ENCODE measurements at places on chromosomes 13 and 19.

DNA sequence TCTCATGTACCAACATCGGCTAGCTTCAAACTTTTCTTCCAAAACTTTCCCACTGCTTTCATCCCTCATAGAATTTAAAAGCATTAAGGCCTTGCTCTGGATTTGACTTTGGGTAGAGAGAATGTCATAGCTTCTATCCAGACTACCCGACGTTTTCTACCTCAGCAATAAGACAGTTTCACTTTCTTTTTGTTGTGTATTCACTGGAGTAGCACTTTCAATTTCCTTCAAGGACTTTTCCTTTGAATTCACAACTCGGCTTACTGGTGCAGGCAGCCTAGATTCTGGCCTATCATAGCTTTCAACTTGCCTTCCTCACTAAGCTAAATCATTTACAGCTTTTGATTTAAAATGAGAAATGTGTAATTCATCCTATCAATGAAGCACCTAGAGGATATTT, 420.4 kb upstream of the GPC6 start:
- DNase-seq: no peak

- DNase-seq: no peak
Measured at GRCh38 chr19:41311072-41311471, 1.1 kb downstream of the CCDC97 start.

DNA sequence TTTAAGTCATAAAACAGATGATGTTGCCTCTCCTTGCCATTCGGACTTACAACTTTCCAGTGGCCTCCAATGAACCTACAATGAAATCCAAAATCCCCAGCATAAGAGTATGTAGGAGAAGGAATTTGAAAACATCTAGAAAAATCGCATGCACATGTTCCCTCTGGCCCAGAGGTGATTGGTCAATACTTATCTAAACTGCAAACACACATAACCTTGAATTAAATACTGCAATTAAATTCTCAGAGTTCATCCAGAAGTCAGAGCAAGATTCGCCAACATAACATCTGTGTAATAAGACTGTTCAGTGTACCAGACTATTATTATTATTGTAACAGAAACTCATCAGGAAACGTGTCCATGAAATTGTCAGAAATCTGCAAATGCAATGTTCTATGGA, 82.2 kb upstream of the USP29 start:
- DNase-seq: no peak

DNA sequence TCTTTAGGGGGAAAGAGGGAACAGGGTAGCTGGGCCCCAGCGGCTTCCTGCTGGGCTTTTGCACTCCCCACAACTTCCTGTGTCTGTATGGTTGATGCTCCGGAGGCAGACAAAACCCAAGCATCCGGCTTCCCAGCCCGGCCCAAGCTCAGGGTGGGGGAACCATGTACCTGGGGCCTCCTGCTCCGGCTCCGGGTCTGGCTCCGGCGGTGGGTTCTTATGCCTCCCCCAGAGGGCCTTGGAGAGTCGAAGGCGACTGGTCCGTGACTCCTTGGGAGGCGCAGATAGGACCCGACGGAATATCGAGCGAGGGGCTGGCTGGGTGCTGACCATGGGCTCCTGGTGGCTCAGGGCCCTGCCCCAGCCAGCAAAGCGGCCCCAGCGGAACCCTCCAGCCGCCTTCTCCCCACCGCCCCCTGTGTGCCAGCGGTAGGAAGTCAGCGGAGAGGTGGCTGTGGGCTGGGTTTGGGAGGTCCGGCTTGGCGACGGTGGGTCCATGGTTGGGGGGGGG, 428 bp downstream of the RASAL3 start:
- DNase-seq: peak; percentile 69

DNA sequence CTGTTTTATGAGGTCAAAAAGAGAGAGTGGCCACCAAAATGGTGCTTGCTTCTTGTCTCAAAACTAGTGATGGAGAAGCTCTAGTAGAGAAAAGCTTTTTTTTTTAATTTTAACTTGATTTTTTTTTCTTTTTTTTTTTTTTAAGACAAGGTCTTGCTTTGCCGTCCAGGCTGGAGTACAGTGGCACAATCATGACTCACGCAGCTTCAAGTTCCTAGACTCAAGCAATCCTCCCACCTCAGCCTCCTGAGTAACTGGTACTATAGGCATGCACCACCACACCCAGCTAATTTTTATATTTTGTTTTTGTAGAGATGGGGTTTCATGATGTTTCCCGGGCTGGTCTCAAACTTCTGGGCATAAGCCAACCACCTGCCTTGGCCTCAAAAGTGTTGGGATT, 279.0 kb downstream of the TBC1D4 start:
- no peak for DNase-seq

DNA sequence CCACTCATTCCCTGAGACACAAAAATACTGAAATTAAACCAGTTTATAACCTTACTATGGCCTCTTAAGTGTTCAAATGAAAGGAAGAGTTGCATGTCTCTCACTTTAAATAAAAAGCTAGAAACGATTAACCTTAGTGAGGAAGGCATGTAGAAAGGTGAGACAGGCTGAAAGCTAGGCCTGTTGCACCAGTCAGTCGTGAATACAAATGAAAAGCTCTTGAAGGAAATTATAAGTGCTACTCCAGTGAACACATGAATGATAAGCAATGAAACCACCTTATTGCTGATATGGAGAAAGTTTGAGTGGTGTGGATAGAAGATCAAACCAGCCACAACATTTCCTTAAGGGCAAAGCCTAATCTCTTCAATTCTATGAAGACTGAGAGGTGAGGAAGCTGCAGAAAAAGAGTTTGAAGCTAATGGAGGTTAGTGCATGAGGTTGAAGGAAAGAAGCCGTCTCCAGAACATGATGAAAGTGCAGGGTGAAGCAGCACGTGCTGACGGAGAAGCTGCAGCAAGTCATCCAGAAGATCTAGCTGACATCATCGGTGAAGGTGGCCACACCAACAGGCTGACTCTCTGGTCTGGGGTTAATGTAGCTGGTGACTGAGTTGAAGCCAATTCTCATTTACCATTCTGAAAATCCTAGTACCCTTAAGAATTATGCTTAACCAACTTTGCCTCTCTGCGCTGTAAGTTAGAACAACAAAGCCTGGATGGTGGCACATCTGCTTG, 94.5 kb upstream of the TEX29 start:
- no peak for DNase-seq

- no peak for DNase-seq
Measured at GRCh38 chr19:53958823-53959757, 3.6 kb upstream of the CACNG8 start.

- no peak for DNase-seq
Measured at GRCh38 chr13:101661839-101662238, 209.4 kb downstream of the ITGBL1 start.

GRCh38 chr19:32358321-32358720, 12.9 kb downstream of the ZNF507 start:
- no peak for DNase-seq

DNA sequence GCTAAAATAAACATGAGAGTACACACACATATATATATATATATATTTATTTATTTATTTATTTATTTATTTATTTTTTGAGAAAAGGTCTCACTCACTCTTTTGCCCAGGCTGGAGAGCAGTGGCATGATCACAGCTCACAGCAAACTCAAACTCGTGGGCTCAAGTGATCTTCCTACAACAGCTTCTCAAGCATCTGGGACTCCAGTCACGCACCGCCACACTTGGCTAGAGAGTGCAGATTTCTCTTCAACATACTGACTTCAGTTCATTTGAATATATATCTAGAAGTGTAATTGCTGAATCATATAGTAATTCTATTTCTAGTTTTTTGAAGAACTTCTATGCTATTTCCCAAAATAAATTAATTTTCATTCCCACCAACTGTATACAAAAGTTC, 1711.8 kb downstream of the SLITRK5 start:
- DNase-seq: no peak
